Hematopoietic multipotent progenitor cell treated with erythropoietin and hydrocortisone succinate and interleukin-3 and kit ligand, for 15 days (in vitro differentiated cells): ENCODE measurements at places on chromosomes 2 and 18.

DNA sequence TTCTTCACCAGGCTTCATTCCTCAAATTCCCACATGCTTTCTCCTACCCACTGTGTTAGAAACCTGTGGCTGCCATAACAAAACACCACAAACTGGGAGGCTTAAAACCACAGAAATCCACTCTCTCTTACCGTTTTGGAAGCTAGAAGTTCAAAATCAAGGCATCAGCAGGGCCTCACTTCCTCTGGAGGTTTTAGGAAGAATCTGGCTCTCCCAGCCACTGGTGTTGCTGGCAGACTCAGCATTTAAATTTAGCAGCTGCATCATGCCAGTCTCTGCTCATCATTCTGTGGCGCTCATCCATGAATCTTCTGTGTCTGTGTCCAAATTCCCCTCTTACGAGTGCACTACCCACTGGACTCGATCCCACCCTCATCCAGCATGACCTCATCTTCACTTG is 248.5 kb downstream of the ZNF516 start:
- no peak for DNase-seq

- no peak for DNase-seq
Observed at GRCh38 chr2:37649518-37649917, 21.9 kb downstream of the CDC42EP3 start.

DNA sequence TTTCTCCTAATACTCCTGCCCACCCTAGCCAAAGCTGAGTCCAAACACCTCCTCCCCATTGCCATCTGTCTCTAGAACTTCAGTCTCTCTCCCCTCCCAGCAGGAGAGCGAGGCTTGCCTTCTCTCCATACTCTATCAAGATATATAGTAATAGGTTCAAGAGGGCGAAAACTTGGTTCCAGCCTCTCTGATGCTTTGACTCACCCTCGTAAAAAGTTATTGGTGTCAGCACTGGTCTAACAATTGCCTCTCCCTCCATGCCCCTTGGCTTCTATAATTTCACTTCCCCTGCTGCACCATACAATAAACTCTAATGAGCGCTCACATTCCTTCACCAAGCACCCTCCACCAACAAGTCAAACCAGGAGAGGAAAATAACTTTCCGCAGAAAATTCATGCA is 797.3 kb downstream of the BCL11A start:
- DNase-seq, result no peak

- no peak for DNase-seq
Observed at GRCh38 chr2:221120643-221121042, 451.5 kb downstream of the EPHA4 start.

DNA sequence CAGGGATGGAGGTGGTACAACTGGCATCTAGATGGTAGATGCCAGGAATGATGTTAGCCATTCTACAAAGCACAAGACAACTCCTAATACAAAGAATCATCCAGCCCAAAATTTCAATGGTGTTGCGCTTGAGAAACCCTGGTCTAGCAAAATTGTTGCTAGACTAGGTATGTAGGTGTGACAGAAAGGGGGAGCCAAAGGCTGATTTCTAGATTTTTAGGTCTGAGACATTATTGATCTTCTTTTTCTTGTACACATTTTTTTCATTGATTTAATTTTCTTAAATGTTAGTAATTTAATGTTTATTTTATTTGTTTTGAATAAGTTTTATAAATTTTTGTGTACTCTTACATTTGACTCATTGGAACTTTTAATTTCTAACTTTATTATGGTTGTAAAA is 216.4 kb downstream of the FSIP2 start:
- DNase-seq, result no peak

- DNase-seq, result no peak
Observed at GRCh38 chr18:10454681-10455557, 484 bp downstream of the APCDD1 start.

DNA sequence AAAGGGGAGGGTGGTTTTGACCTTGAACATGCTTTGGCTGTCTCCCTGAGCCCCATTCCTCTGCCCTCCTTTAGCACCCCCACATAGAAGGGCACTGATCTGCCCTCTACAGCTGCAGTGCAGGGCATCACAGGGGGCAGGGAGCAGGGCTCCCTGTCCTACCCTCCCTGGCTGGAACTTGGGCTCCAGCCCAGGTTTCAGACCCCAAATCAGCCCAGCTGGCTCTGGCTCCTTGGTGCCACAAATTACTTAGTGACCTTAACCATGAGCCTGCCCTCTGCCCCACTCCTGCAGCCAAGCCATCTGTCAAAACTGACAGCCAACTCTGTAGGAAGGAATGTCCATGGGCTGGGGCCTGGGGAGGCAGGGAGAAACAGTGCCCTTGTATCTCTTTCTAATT is 105.6 kb downstream of the MAPK4 start:
- no peak for DNase-seq

GRCh38 chr2:122203523-122203922 is 448.1 kb downstream of the TSN start:
- no peak for DNase-seq
